Activated CD8-positive, alpha-beta memory T cell treated with anti-CD3 and anti-CD28 coated beads, Interleukin-2, amount 50 U/mL, for 48 hours (primary cell): ENCODE measurements at places on chromosomes 3 and 15.

- no peak for DNase-seq
These were observed 31.1 kb downstream of the OXSM start for GRCh38 chr3:25820816-25821486.

- no peak for DNase-seq
These were observed 219.8 kb downstream of the SQOR start for GRCh38 chr15:45854455-45855202.

GRCh38 chr15:71545223-71545760 lies 265.1 kb upstream of the NR2E3 start:
- DNase-seq: no peak

DNA sequence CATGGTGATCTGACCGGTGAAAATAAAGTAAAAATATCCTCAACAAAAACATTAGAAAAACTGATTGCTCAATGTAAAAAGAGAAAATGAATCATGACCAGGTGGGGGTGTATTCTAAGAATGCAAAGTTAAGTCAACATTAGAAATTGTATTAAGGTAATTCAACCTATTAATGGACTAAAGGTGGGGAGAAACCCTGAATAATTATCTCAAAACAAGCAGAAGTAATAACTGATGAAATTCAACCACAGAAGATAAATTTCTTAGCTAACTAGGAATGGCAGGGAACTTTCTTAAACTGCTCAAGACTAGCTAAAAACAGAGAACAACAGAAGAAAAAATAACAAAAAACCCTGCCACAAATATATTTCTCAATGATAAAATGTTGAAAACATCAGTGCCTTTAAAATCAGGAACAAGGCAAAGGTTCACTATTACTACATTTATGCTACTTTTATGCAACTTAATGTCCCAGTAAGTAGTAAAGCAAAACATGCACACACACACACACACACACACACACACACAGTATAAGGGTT lies 204.4 kb upstream of the THBS1 start:
- DNase-seq: no peak

DNA sequence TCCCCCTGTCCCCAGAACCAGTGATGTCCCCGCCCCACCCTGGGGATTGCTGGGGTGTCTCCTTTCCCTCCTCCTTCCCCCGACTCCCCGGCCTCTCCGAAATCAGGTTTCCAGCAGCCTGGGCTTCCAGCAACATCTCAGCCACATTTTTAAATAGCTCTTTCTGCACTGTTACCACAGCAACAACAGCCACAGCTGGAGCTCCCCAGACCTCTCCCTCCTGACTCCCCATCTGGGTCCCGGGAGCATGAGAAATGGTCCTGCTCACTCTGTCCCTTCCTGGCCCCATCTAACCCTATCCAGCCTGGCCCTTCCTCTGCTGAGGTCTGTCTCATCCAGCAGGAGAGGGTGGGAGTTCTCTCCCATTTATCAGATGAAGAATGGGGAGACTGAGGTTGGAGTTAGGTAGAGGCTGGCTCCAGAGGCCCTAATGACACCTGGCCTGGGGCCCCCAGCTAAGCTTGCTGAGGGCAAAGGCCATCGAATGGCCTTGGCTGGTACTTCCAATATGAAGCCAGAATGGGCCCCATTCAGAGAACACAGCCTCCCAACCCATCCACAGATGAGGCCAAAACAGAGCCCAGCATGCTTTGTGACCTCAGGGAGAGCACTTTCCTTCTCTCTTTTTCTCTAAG lies 1.5 kb downstream of the CAMK1 start:
- DNase-seq: no peak

- no peak for DNase-seq
These were observed 411.5 kb upstream of the MCTP2 start for GRCh38 chr15:93819826-93820225.

- no peak for DNase-seq
These were observed 407.5 kb upstream of the NECTIN3 start for GRCh38 chr3:110664148-110664547.

- no peak for DNase-seq
These were observed 18.1 kb downstream of the CSPG4 start for GRCh38 chr15:75694241-75695182.

DNA sequence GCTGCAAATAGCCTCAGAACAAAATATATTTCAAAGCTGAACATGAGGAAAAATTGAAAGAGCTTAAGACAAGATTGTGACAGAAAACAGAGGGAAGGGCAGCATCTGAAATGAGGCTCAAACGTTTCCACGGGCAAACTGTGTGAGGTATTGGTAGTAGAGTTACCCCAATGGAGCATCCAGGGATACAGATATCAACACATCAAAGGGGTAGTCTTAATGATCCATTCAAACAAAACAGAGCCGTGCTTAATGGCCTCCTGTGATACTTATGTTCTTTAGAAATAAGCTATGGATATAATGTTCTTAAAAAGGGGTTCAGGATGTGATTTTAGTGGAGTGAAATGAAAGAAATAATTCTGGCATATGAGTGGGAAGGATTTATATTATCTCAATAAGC lies 430.3 kb upstream of the PDZRN3 start:
- no peak for DNase-seq

DNA sequence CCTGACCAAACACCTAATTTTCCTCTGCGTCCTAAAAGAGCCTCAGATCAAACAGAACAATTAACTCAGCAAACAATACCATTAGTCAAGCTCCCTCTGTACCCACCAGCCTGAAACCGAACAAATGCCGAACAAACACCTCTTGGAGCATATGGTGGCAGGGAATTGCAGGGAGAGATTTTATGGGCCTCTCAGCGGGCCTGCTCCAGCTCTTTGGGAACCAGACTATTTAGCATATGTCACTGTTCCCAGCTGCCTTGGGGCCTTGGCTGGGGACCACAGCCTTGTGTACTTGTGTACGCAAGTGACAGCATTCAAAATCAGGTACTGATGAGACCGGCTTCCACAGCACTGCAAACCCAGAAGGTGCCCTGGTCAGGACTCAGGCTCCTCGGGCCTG lies 388.8 kb upstream of the PPP2R3A start:
- no peak for DNase-seq

DNA sequence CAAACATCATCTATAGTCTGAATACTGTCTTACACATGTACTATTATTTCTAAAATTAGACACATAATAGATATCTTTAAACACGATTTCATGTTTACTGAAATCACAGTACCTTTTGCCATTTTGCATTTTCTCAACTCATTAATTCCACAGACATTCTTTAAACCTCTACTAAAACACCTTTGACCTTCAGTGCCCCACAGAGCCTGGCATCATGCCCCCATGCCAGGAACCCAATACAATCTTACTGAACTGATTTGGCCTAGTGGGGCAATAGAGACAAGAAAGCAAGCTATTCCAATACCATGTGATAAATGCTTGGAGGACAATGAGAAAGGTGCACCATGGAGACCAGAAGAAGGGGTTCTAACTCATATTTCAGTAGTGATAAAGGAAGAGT lies 19.3 kb upstream of the GUCA1C start:
- DNase-seq: no peak

- DNase-seq: peak; percentile 26
These were observed 12.0 kb downstream of the TRPM1 start for GRCh38 chr15:31089368-31090047.
